ENCODE measurements at places on chromosomes 1 and 21. TPM values are rescaled to one million over a fixed set of nuclear protein-coding genes. Genes with fewer than 3 reads are reported as not detected.

DNA sequence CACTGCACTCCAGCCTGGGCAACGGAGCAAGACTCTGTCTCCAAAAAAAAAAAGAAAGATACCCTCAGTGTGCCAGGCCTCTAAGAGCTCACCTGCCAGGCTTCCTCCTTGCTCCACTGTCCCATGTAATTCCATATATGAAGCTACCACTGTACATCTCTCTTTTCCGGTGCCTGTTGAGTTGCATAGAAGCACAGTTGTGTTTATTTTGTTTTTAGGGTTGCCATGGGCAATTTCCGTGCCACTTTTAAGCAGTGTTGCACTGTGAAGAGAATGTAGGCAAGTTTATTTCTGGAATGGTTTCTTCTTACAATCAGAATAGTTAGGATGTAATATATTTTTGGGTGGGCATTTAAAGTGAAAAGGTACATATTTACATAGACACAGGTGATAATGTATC, 23.3 kb downstream of the MR1 start:
- H3K27me3 ChIP-seq = no peaks in the 10 kb centered on the region
- H3K36me3 ChIP-seq = no peaks in the 10 kb centered on the region
- H3K4me3 ChIP-seq = no peak overlapping the region
- no peak overlapping the region for H3K27ac ChIP-seq

DNA sequence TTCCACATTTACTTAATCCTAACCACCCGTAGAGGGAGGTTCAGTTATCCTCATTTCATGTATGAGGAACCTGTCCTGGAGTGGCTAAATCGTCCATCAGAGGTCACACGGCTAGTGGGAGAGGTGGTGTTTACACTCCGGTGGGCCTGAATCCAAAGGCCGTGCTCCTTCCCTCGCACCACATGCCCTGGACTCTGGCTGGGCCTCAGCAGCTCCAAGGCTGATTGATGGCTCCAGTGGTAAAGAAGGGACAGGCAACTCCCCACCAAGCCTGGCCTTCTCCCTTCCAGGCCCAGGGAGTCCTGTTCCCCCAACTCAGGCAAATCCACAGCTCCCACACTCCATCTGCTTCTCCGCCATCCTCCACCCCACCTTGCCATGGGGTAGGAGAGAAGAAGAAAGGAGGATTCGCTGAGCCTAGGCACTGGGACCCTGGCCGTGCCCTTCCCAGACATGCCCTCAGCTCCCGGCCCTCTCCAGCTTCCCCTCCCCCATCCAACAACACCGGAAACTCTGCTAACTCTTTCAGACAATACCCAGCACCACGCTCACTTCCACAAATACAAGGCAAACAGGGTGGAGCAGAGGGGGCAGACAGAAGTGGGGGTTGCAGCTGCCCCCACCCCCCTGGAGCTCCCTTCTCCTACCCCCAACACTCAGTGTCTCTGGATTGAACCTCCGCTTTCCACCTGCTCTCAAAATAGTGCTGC, 10.9 kb downstream of the ARHGEF2 start:
- peak overlapping the region; percentile 84 for H3K27ac ChIP-seq
- DNase-seq = no peak
- peaks cover 39% of the 10 kb centered on the region for H3K4me1 ChIP-seq
- H3K27me3 ChIP-seq = no peaks in the 10 kb centered on the region
- H3K36me3 ChIP-seq = peaks cover 14% of the 10 kb centered on the region

The PADI4 gene
- polyA plus RNA-seq = not detected

- peaks cover 6% of the 10 kb centered on the region for H3K4me1 ChIP-seq
- peak overlapping the region; percentile 82 for H3K4me3 ChIP-seq
- no peaks in the 10 kb centered on the region for H3K27me3 ChIP-seq
These were observed 376 bp downstream of the SF3A3 start for GRCh38 chr1:37989361-37989930.

GRCh38 chr1:33284049-33284448, 27.8 kb downstream of the ZNF362 start:
- no peak overlapping the region for H3K27ac ChIP-seq
- peaks cover 40% of the 10 kb centered on the region for H3K36me3 ChIP-seq
- DNase-seq = no peak
- H3K4me1 ChIP-seq = no peaks in the 10 kb centered on the region

GRCh38 chr1:69485616-69486015, 82.1 kb upstream of the LRRC7 start:
- no peak overlapping the region for H3K4me3 ChIP-seq
- H3K27me3 ChIP-seq = no peaks in the 10 kb centered on the region
- no peak overlapping the region for H3K27ac ChIP-seq

DNA sequence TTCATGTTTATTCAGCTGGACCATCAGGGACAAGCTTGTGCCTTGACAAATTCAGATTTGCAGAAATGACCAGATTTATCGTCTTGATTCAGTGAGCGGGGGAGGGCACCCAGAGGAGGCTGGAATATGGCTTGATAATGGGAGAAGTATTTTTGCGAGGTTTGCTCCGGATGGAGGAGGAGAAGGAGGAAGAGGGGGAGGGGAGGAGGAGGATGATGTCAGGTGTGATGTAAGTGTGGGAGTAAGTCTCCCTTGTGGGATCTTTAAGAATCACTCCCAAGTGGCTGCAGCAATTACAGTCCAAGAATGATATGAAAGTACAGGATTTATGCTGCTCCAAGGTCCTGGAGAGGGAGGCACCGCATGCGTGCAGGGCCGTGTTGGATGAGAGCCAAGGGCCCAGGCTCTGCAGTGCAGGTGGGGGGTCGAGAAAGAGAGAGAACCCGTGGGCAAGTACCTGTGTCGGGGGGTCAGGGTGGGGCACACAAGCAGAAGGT, 5.6 kb upstream of the ZNF496 start:
- no peak overlapping the region for H3K27ac ChIP-seq
- no peak overlapping the region for H3K4me3 ChIP-seq
- DNase-seq = no peak
- peaks cover 24% of the 10 kb centered on the region for H3K4me1 ChIP-seq
- no peaks in the 10 kb centered on the region for H3K27me3 ChIP-seq

- peak; percentile 81 for DNase-seq
- no peaks in the 10 kb centered on the region for H3K27me3 ChIP-seq
- H3K27ac ChIP-seq = peak overlapping the region; percentile 46
- H3K4me1 ChIP-seq = peaks cover 41% of the 10 kb centered on the region
These were observed 277.6 kb downstream of the PBX1 start for GRCh38 chr1:164836614-164837018.

- H3K27ac ChIP-seq = no peak overlapping the region
- DNase-seq = no peak
- peaks cover 29% of the 10 kb centered on the region for H3K27me3 ChIP-seq
- H3K36me3 ChIP-seq = no peaks in the 10 kb centered on the region
These were observed 4.1 kb upstream of the NBPF3 start for GRCh38 chr1:21435646-21436487.

The CD1E gene
- not detected for polyA plus RNA-seq

DNA sequence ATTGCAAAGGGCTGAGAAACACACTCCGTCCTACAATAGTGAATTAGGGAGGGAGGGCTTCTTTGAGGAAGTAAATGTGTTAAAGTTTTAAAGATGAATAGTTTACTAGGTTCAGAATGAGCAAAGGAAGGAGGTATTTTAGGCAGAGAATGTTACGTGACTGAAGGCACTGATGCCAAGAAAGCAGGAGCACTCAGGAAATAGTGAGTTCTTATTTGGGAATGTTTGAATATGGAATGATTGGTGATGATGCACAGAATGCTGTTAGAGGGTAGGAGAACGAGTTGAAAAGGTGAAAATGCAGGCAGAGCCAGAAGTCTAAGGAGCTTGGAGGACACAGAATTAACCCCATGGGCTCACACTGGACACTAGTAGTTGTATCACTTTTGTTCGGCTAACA, 108.0 kb downstream of the NRIP1 start:
- no peak for DNase-seq
- H3K27ac ChIP-seq = no peak overlapping the region
- H3K36me3 ChIP-seq = no peaks in the 10 kb centered on the region
- H3K4me3 ChIP-seq = no peak overlapping the region
- no peaks in the 10 kb centered on the region for H3K27me3 ChIP-seq

- H3K4me3 ChIP-seq = no peak overlapping the region
- no peaks in the 10 kb centered on the region for H3K27me3 ChIP-seq
- DNase-seq = no peak
- no peak overlapping the region for H3K27ac ChIP-seq
- H3K4me1 ChIP-seq = no peaks in the 10 kb centered on the region
- H3K36me3 ChIP-seq = no peaks in the 10 kb centered on the region
These were observed 14.1 kb downstream of the C1orf87 start for GRCh38 chr1:60059468-60059867.

The ASPM gene
- 3.4 TPM for polyA plus RNA-seq

- no peak overlapping the region for H3K27ac ChIP-seq
- H3K27me3 ChIP-seq = no peaks in the 10 kb centered on the region
- no peak for DNase-seq
These were observed 15.4 kb upstream of the LSS start for GRCh38 chr21:46243960-46244361.

DNA sequence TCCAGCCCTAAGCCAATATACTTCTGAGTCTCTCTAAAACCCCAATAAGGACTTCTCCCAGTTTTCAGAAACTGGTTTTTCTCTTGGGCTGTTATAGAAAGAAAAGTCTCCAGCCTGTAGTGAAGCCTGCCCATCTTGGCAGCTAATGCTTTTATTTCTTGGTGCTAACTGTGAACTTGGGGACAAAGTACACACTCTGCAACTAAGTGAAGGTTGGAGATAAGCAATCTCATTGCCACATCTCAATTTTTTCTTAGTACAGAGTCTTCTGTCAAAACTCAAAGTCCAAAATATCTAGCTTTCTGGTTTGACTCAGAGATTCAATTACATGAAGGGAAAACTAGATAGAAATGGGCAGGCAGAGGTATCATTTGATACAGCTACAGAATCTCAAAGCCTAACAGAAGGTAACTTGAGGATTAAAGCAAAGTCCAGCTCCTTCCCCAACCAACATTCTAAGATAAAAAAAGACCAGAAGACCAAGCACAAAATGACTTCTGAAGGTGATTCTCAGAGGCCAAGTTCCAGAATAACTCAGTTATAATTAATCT, 14.0 kb downstream of the AK2 start:
- DNase-seq = no peak
- no peaks in the 10 kb centered on the region for H3K27me3 ChIP-seq
- H3K4me1 ChIP-seq = peaks cover 22% of the 10 kb centered on the region
- no peak overlapping the region for H3K4me3 ChIP-seq

GRCh38 chr1:174074757-174075156, 52.6 kb upstream of the RC3H1 start:
- no peak overlapping the region for H3K4me3 ChIP-seq
- no peak overlapping the region for H3K27ac ChIP-seq
- no peaks in the 10 kb centered on the region for H3K4me1 ChIP-seq
- no peaks in the 10 kb centered on the region for H3K36me3 ChIP-seq
- peak; percentile 53 for DNase-seq
- no peaks in the 10 kb centered on the region for H3K27me3 ChIP-seq

The PLA2G2D gene
- polyA plus RNA-seq = not detected

DNA sequence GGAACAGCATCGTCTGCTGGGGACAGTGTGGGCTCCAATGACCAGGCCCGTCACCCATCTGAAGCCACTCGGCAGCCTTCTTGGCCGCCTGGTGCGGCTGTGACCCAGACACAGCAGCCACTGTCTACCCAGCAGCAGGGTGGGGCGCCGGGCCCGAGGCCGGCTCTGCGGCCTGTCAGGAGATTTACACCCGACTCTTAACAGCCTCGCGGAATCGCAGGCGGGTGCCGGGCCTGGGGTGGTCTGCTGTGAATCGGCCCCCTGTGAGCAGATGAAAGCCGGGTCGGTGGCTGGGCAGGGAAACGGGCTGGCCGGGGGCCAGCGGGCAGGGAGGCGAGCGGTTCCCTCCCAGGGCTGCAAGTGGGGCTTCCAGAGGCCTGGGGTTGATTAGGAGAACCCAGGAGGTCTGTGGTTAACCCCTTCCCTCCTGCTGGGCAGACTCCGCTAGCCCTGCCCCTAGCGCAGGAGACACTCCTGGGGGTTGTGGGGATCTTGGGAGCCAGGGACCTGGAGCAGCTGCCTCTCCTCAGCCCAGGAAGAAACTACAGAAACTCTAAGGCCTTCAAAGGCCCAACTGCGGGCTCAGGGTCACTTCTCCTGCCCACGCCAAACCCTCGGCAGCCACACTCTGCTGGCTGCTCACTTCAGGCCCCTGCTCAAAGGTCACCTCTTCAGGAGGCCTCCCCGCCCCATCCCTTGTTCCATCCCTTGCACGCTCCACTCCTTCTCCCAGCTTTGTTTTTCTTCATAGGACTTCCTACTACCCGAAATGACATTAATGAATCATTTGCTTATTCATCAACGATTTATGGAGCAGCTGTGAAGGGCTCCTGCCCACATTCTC, 15.6 kb downstream of the RUNX3 start:
- peak overlapping the region; percentile 48 for H3K27ac ChIP-seq
- DNase-seq = peak; percentile 48
- no peaks in the 10 kb centered on the region for H3K36me3 ChIP-seq

DNA sequence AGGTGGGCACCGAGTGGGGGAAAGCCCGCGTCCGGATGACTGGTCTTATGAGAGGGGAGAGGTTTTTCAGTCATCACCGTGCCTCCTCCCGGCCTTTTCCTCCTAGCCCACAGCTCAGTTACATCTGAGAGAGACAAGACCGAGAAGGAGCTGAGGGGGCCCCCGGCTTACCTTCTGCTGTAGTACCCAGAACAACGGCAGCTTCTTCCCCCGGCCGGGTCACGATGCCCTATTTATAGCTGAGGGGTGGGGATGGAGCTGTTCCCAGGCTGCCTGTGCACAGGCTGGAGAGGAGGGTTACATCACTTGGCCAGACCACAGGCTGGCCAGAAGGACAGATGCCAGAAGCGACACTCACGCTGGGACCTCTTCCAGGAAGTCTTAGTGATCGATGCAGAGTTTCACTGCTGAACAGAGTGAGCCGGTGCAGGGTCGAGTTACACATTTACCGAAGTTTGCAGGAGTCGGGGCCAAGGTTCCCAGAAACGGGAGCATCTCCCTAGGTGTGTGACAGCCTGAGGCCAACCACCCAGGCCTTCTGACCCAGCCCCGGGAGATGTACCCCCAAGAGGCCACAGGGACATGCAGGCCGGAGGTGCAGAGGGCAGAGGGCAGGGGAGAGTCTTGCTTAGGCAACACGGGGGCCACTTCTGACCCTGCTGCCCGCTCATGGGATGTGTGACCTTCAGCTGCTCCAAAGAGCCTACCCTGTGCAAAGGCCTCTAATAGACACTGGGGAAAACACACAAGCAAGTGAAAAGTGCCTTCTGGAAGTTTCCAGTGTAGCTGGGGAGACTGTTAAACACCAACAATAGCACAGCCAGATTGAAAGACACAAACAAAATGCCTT, at the start of gene AGT:
AGT (minus strand) TSS at position 208 of the 850 bp plus-strand sequence. CDS start 3,299 bp downstream, outside the sequence.
- H3K4me3 ChIP-seq = no peak within 1 kb of the TSS

DNA sequence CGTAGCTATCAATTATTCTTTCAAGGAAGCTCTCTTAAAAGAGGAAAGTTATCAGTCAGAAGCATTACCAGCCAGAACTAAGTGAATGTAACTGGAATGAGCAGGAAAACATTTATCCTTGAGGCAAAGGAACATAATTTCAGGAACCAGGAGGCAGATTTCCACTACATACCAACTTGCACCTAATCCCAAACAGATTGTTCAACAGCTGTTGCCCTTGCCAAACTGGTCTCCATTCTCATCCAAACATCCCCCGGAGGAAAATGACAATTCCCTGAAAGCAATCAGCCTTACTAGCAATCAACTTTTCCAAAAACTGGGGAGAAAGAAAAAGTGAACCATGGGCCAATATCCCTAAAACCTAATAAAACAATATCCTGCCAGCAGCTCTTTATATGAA, 35.0 kb downstream of the ENAH start:
- H3K27ac ChIP-seq = peak overlapping the region; percentile 65
- H3K4me3 ChIP-seq = no peak overlapping the region
- H3K4me1 ChIP-seq = peaks cover 11% of the 10 kb centered on the region
- no peaks in the 10 kb centered on the region for H3K27me3 ChIP-seq
- DNase-seq = no peak
- no peaks in the 10 kb centered on the region for H3K36me3 ChIP-seq
